Right renal cortex interstitium (tissue), 3 donors: ENCODE measurements at places on chromosomes 12 and 14.

GRCh38 chr12:6532927-6533652 is 1.2 kb upstream of the GAPDH start:
- peak; percentile 56 for DNase-seq

- no peak for DNase-seq
These were observed 30.3 kb upstream of the PELI2 start for GRCh38 chr14:56087671-56088471.

- no peak for DNase-seq
These were observed 20.1 kb downstream of the TGFB3 start for GRCh38 chr14:75961662-75962061.

DNA sequence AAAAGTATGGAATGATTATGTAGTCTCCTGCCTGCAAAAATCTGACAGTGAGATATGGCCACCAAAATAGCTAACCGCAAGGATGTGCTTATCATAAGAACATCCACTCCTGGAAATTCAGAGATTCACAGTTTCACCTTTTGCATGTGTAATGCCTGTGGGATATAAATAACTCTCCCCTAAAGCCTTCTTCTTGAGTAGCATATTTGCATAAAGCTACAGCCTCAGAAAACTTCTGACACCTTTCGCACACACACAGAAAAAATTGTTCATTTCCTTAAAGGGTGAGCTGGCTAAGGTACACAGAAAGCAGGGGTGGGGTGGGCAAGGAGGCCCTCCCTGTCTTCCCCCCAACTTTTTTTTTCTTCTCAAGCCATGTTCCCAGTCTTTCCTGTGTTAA is 3.1 kb upstream of the IGF1 start:
- no peak for DNase-seq
